ENCODE measurements at places on chromosomes 1 and 21. TPM values are rescaled to one million over a fixed set of nuclear protein-coding genes. Genes with fewer than 3 reads are reported as not detected.

Gene GBP1
- total RNA-seq = 52.8 TPM

GRCh38 chr1:9442278-9442846 lies 96.9 kb upstream of the SLC25A33 start:
- no peak for DNase-seq

- DNase-seq = no peak
Measured at GRCh38 chr1:218371927-218372672, 27.0 kb downstream of the TGFB2 start.

- no peak for DNase-seq
Measured at GRCh38 chr21:21028275-21028820, 30.1 kb downstream of the NCAM2 start.

Gene AKR7A2
- total RNA-seq = 36.6 TPM

- DNase-seq = no peak
Measured at GRCh38 chr1:21299780-21300395, 9.6 kb upstream of the ECE1 start.

GRCh38 chr1:156851779-156852417 lies 7.0 kb downstream of the INSRR start:
- DNase-seq = no peak
